ENCODE measurements at places on chromosomes 5 and 9.

- no peak for DNase-seq
Measured at GRCh38 chr9:93860694-93861658, 94.2 kb downstream of the BARX1 start.

GRCh38 chr9:131618071-131618479 is 72.8 kb downstream of the PRRT1B start:
- DNase-seq: no peak

DNA sequence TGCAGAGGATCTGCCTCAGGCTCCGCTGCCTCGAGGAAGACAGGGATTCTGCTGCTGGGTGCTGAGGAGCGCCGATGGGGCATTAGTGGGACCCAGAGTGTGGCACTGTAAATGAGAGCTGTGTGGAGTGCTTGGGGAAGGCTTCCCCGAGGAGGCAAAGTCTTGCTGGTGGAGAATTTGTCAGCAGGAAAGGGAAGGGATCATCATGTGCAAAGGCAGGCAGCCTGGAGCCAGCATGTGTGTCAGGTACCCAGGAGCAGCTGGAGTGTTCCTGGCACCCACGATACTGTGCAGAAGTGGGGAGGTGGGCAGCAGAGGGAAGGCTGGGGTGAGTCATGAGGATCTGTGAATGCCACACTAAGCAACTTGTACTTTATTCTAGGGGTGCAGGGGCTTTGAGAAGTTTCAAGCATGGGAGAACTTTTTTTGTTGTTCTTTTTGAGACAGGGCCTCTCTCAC is 12.3 kb downstream of the B4GALT7 start:
- DNase-seq: no peak

- no peak for DNase-seq
Measured at GRCh38 chr5:1640421-1640881, 116.7 kb upstream of the LPCAT1 start.

DNA sequence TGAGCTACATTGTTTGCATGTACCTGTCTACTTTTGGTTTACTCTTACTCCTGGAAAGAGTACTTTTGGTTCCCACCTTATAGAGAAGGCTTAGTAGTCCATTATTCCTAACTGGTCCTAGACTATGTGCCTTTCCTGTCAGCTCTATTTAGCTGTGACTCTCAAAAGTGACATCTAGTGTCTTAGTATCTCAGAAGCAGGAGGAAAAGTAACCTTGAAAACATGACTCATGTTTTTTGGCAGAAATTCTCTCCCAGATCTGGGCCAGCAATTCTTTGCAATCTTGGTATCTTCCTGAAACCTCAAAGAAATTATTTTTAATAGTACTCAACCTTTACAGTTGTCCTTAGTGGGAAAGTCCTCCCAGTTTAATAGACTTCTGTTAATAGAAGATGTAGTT is 691.7 kb upstream of the SEMA6A start:
- DNase-seq: no peak

DNA sequence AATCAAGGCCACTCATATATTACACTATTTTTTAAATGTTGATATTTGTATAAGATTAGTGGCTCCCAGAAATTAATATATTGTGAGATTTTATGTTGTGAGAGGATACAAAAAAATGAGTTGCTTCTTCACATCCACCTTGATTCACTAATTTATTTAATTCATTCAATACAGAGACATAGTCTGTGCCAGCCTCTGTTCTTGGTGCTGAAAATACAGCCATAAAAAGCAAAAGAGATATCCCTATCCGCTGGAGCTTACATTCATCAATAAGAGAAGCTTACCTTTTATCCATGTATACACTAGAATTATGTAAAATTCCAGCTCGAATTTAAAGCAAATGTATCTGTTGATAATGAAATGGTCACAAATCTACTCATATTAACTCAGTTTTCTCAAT is 92.2 kb upstream of the GABRG2 start:
- no peak for DNase-seq

- DNase-seq: no peak
Measured at GRCh38 chr5:601771-602465, 10.2 kb upstream of the CEP72 start.

GRCh38 chr5:33148076-33148513 is 292.7 kb upstream of the TARS1 start:
- DNase-seq: peak; percentile 67

GRCh38 chr5:68424799-68425537 is 209.4 kb downstream of the PIK3R1 start:
- no peak for DNase-seq

DNA sequence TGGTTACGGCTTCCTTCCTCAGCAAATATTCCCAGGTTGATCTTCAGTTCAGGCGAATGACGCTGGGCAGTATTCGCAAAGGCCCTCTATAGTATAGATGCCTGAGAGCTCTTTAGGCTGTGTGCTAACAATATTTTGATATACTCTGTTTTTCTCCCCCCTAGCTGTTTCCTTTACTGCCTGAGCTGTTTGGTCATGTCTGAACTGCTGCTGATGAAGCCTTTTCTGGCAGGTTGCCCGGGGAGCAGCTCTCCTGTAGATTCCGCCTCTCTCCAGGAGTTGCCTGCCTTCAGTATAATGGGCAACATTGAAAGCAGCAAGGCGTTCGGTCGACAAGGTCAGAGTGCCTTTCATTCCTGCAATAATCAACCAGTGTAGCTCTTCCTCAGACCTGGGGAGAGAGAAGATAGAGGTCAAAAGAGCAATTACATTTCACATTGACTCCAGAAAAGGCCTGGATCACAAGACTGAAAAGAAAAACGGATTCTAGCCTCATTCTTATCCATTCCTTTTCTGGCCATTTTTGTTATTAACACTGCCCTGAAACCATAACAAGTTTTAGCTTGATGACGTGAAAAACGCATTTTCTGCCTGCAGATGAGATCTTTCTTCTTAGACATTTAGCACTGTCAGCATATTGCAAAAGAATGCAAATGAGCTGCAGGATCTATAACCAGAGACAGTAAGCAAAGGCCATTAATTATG is 60.1 kb upstream of the ZNF608 start:
- no peak for DNase-seq

DNA sequence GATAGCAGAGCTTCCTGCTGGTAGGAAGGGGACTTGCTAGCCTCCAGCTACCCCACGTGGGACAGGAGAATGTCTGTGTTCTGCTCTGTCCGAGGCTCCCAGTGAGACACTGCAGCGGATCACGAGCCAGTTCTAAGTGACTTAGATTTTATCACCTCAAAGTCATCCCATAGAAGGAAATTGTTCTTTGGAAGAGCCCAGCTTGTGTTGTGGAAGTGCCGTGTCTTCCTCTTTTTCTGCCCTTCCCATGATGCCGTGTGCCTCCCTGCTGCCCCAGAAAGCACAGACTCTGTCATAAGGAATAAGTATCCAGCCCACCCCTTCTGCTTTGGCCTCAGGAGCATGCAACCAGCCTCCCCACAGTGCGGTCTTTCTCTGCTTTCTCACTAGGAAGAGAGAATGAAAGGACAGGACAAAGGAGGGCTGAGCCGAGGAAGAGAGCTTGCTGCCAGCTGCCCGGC is 35.6 kb downstream of the RUFY1 start:
- no peak for DNase-seq

DNA sequence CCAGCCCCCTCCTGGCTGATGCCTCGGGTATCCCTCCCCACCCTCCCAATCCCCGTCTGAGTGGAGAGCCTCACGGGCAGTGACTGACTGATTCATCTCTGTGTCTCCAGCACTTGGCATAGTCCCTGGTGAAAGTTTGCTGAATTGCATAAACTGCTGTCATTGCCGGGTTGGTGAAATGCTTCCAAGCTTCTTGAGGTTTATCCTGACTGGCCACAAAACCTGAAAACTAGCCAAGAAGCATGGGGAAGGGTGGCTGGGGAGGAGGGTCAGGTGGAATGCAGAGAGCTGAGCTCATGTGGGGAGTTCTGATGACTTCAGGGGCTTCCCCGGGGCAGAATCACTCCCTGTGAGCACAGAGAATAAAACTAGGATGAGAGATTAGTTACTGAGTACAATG is 56.9 kb upstream of the GGTA1 start:
- DNase-seq: peak; percentile 95

DNA sequence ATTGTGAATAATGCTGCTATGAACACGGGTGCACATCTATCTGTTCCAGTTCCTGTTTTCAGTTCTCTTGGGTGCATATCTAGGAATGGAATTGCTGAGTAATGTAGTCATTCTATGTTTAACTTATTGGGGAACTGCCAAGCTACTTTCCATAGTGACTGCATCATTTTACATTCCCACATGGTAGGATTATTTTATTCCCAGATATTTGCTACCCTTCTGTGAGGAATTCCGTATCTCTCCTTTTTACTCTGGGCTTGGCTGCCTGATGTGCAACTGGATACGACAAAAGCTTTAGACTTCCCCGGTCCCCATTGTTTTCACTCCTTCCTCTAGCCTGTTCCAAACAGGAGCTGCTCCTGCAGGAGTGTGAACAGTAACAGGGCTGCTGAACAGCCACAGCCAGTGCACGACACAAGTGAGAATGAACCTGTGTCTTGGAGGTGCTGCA is 7.2 kb downstream of the TAS2R1 start:
- peak; percentile 25 for DNase-seq

DNA sequence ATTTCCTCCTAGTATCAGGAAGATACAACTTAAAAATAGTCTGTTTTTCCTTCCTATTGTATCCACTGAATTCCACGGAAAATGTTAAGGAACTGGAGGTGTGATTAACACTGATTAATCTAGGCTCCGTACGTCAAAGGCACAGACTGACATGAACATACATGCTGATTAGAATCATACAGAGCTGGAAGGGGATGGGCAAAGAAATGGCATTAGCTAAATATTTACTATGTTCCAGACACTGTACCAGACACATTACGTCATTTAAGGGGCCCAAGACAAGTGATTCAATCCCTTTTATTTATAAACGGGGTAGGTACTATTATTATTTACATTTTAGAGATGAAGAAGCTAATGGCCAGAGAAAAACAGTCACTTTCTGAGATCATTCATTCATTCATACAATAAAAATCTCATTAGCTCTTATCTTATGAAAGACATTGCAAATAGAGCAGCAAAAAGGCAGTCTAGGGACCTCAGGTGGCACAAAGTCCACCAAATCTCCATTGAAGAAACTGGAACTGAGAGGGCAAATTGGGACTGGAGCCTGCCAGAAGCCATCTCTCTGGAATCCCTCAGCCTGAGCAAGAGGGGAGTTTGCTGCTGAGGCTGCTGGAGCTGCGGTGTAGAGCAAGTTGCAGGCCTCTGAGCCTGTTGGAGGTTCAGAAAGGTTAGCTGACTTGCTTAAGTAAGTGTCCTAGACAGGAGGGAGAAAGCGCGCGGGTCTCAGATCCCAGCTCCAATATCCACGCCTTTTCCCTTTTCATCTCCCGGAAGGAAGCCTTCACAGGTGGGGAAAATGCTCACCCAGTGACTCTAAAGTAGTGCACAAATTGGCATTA is 1.6 kb upstream of the TGFBR1 start:
- no peak for DNase-seq

- no peak for DNase-seq
Measured at GRCh38 chr5:74625742-74626241, 14.7 kb downstream of the ENC1 start.

- no peak for DNase-seq
Measured at GRCh38 chr5:83049370-83049885, 27.8 kb downstream of the TMEM167A start.

- DNase-seq: no peak
Measured at GRCh38 chr9:126588491-126589168, 25.1 kb upstream of the LMX1B start.

- no peak for DNase-seq
Measured at GRCh38 chr5:14663734-14664269, 716 bp upstream of the OTULIN start.

- no peak for DNase-seq
Measured at GRCh38 chr5:135537271-135537670, 1.5 kb upstream of the NEUROG1 start.

DNA sequence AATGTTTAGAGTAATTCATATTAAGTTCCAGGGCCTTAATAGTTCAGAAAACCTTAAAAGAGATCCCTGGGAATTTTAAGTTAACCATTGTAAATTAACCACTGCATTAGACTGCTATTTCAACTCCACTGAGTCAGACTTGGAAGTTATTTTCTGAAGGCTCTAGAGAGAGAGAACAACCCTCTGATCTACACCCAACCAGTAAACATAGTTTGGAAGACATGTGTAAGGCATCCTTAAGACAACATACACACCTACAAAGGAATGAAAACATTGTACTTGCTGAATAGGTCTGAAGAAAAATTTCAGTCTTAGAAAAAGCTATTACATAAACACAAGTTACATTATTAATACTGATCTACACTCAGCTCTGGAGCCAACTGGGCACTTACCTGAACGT is 158.2 kb upstream of the FST start:
- DNase-seq: no peak

DNA sequence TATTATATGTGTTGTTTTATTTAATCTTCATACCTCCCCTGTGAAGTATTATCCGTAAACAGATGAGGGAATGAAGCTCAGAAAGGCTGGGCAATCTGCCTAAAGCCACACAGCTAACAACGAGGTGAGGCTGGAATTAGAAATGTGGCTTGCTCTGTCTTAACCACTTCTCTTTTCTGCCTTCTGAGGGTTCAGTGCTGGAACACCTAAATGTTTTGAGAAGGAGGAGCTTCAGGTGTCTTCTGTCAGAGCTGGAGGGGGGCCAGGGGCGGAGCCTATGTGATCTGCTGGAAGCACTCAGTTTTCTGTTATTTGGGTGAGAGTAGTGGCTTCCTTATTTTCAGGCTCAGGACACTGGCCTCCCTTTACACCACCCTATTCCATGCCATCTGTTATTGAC is 35.0 kb upstream of the ARAP3 start:
- no peak for DNase-seq

- peak; percentile 36 for DNase-seq
Measured at GRCh38 chr5:136174021-136174659, 18.8 kb downstream of the SMIM32 start.

GRCh38 chr5:2139478-2139877 is 256.8 kb upstream of the IRX4 start:
- DNase-seq: no peak

GRCh38 chr9:92680166-92681119 is 10.5 kb upstream of the IPPK start:
- no peak for DNase-seq
